D721Med (cell line): ENCODE measurements at places on chromosomes 6 and 20.

DNA sequence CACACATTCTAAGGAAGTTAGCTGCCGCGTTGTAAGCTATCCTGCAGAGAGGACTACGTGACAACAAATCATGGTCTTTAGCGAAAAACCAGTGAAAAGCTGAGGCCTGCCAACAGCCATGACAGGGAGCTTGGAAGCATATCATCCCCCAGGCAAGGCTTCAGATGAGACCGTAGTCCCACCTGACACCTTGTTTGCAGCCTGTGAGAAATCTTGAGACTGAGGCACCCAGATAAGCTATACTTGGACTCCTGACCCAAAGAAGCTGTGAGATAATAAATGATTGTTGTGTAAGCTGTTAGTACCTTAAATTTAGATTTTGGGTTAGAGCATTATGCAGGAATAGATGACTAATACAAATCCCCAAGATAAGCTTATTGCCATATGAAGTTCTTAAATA is 45.4 kb upstream of the SENP6 start:
- no peak for DNase-seq

- no peak for DNase-seq
These were observed 8.9 kb downstream of the MANBAL start for GRCh38 chr20:37298190-37298939.

DNA sequence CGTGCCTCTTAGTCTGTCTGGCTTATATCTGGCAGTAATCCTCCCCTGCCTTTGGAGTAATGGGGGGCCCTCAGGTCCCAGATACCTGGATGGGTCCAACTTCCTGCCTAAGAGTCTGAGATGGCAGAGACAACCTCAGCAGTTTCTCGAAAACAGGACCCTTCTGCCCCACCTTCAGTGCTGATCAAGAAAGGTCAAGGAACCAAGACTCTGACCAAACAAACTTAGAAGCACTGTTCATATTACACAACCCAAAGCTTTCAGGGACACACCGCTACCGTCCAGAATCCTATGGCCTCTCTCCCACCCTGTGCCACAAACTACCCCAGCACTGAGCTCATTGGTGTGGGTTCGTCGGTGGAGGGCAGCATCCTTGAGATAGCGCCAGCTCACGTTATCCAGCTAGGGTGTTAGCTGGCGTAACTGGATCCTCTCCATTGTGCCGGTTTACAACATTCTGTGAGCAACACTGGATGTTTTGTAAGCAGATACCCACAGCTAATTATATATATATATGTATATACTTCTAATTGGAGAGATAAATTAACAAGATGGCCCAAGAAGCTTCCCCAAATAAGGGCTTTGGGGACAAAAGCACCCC is 7.6 kb upstream of the TMC2 start:
- DNase-seq = no peak

DNA sequence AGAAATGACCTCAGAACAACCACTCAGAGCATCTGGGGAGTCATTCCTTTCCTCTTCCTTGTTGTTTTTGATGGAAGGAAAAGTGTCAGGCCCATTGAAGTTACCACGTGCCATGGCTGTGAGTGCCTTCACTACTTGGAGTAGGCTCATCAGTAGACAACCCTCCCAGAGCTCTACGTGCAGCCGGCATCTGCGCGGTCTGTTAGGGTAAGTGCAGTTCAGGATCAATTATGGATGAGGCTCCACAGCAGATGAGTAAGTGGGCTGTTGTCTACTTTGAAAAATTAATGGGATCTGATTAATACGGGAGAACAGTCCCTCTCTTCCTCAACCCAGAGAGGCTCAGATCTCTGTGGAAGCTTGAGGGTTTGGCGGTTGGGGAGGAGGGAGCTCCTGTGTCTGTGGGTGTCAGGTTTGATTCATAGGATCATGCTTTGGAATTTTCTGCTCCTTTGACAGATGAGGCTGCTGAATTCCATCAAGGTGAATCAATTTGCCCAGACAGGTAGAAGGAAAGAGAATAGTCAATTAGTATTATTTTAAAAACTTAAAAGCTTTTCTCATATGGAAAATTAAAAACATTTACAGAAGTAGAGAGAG is 93.8 kb upstream of the TOX2 start:
- DNase-seq = no peak

DNA sequence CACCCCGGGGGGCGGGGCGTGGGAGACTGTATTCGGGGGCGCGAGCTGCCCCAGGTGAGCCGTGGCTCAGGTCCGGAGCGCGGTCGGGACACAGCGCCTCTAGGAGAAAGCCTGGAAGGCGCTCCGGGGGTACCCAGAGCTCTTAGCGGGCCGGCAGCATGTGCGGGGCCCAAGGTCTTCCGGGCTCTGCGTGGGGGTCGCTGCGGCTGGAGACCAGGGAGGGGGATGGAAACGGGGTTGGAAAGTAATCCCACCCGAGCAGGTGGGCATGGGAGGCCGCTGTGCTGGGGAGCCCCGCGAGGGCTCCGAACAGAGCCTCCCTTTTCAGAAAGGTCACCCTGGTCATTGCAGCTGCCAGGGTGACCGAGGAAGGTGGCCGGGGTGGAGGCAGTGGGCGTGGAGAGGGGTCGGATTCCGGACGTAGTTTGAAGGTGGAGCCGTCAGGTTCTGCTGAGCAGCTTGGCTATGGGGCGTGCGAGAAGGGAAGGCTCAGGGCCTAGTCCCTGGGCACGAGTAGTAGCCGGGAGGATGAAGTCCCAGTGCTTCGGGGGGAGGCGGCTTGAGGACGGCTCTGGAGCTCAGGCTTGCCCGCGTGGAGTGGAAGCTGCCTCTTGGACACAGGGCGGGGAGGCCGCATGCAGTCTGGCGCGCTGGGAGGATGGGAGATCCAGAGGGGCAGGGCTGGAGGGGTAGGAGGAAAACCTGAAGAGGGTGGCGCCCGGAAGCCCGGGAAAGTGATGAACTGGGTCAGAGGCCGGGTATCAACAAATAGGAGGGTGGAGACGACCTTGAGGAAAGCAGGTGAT is at the start of gene SIRT5:
Gene SIRT5, plus strand, starts transcription at position 31 of the 806 bp plus-strand sequence. CDS start 9,510 bp downstream, outside the sequence.
- DNase-seq = peak; percentile 45

DNA sequence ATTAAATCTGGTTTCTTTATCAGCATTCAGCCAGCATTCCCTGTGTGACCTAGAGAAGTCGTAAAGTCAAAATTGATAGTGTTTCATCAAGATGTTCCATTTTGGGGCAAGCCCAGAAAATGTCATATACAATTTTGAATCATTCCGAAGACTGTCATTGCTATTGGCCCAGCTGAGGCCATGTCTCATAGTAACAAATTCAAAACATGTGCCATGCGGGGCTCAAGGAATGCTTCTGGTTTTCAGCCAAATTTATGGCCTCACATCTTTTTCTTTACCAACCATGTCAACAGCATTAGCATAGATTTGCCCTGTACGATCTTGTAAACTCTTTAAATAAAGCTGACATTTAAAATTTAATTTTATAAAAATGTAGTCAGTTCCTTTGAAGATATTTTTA is 314.7 kb downstream of the PAX1 start:
- DNase-seq = no peak

- no peak for DNase-seq
These were observed 278.3 kb upstream of the PLCB4 start for GRCh38 chr20:8790442-8791074.

DNA sequence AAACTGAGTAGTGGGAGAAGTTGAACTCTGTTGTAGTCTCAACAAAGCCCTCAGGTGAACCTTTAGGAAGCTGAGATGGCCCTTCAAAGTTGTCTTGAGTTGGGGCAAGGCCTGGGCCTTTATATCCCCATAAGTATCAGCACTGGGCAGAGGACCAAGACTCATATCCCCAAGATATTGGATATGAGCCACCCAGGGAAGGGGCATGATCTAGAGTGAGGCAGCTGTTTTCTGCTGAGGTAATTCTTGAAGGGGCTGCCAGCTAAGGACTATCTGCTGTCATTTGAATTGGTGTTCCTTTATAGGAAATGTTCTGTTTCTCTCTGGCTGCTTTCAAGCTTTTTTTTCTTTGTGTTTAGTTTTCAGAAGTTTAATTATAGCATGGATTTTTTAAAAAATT is 140.7 kb upstream of the FLRT3 start:
- no peak for DNase-seq

- DNase-seq = no peak
These were observed 100.9 kb upstream of the MLN start for GRCh38 chr6:33904747-33905065.

DNA sequence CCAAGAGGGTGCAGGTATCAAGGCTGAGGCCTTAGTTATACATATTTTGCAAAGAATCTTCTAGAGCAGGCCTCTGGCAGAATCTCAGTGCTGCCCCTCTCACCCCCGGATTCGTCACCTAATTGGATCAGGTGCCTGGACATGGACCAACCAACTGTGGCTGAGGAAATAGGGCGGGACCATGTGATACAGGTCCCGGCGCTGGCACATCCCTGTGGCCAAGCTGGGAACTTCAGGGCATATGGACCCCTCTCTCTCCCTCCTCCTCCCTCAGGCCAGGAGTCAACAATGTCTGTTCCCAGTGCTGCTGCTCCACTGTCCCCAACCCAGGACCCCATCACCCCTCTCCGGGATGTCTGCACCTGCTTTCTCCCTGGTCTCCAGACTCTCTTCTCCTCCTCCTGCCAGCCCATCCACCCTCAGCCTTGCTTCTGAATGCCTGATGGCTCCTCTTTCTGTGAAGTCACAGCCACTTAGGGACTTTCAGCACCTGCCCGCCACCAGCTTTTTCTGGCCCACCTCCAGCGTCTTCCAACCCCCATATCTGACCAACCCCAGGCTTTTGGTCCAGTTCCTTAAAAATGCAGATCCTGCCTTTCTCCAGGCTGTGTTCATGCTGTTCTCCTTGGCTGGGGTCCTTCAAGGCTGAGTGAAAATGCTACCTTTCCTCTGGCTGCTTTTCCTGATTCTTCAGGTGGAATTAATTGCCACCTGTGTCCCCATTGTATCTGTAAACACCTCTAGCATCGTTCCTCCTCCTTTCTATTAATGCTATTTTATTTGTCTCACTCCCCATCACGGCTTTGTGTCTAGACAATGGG is 19.0 kb upstream of the MLN start:
- no peak for DNase-seq

DNA sequence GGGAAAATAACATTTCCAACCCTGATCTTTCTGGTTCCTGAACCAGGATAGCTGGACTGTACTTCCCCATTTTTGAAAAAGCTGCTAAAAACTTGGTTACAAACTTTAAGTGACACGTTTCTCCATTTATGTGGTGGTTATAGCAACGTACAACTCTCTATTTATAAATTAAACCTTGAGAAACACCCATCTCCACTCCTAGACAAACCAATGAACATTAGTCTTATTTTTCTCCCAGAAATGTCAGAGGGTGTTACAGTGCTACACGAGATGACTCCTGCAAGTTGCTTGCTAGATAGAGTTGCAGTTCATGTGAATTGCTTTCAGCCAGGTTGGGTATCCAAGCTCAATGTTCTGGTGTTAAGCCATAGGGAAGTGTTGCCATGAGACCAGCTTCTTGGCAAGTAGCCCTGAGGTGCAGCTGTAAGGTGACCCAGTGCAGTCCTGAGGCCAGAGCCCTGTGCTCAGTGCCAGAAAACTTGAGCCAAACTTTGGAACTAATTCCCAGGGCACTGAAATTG is 51.3 kb upstream of the REV3L start:
- no peak for DNase-seq

- DNase-seq = no peak
These were observed 367 bp downstream of the NRSN2 start for GRCh38 chr20:347317-347639.

GRCh38 chr20:19275630-19276071 is 63.2 kb downstream of the SLC24A3 start:
- DNase-seq = no peak

DNA sequence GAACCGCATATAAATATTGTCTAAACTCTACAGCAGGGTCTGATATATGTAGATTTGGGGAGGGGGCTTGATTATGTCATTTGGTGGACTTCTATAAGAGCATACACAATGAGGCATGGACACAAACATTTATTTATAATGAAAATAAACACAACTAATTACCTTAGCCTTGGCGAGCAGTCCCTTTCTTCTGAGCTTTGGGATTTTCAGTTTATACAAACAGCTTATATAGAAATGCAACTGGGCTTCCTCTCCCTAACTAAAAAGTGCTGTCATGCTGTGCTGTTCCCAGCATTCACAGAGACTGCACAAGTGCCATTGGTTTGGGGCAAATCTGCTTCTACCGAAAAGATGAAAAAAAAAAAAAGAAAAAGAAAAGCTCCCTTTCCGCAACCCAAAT is 69.9 kb downstream of the AKAP12 start:
- DNase-seq = no peak

- DNase-seq = no peak
These were observed 96.3 kb downstream of the FOXF2 start for GRCh38 chr6:1485678-1486077.

DNA sequence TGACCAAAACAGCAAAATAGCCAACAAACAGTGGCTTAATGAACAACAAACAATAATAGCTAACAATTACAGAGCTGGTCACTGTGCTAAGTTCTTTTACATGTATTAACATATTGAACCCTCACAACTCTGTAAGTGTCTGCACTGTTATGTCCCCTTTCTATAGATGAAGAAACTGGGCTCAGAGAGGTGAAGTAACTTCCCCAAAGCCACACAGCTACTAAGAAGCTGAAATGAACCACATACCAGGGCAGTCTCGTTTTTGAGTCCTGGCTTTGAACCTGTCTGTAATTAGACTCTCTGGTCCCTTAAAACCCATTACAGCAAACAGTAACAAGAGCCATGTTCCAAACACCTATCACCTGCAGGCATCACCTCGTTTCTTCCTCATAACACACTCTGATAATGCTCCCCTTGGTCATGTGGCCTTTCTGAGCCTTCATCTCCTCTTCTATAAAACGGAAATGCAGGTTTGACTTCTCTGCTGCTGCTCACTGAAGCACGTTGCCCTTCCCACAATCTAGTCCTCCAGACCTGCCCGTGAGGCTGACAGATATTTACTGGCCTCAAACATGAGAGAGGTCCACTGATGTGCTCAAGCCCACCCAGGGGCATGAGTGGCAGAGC is 23.3 kb downstream of the KCNK15 start:
- DNase-seq = no peak

DNA sequence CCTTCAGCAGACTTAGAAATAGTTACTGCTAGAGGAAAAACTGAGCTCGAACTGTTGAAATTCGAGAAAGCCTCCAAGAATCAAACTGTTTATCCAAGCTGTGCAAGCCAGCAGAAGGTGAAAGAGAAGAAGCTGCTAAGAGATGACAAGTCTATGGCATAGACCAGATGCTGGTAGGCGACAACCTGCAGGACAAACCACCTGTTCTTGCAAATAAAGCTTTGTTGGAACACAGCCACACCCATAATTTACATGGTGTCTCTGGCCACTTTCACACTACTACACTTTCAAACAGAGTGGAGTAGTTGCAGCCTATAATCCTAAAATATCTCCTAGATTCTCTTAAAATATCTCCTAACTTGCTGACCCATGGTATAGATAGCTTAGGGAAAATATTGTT is 33.3 kb downstream of the TNFRSF21 start:
- DNase-seq = no peak

GRCh38 chr6:75624988-75625387 is 23.3 kb downstream of the SENP6 start:
- no peak for DNase-seq

DNA sequence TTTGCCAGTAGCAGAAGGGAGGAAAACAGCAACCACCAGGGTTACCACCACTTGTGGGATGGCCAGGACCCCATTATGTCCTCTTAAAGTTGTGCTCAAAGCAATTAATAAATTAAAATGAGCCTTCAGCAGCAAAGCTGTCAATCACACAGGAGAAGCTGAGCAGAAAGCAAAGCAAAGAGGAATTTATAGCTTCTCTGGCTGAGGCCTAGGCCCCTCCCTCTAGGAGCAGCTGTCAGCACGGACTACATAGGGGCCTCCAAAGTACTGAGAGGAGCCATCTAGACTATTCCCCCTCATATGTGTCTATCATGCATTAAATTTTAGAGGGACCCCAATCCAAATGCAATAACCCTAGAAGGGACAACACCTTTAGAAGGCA is 6.4 kb downstream of the CCND3 start:
- DNase-seq = no peak
